ENCODE measurements at places on chromosomes 1 and 21. TPM values are rescaled to one million over a fixed set of nuclear protein-coding genes. Genes with fewer than 3 reads are reported as not detected.

- H3K4me1 ChIP-seq: no peaks in the 10 kb centered on the region
- no peaks in the 10 kb centered on the region for H3K36me3 ChIP-seq
- H3K4me3 ChIP-seq: no peak overlapping the region
- H3K27me3 ChIP-seq: no peaks in the 10 kb centered on the region
These were observed 67.3 kb upstream of the KCNJ6 start for GRCh38 chr21:37983336-37984095.

H3-3A gene
- 522 TPM for total RNA-seq

DNA sequence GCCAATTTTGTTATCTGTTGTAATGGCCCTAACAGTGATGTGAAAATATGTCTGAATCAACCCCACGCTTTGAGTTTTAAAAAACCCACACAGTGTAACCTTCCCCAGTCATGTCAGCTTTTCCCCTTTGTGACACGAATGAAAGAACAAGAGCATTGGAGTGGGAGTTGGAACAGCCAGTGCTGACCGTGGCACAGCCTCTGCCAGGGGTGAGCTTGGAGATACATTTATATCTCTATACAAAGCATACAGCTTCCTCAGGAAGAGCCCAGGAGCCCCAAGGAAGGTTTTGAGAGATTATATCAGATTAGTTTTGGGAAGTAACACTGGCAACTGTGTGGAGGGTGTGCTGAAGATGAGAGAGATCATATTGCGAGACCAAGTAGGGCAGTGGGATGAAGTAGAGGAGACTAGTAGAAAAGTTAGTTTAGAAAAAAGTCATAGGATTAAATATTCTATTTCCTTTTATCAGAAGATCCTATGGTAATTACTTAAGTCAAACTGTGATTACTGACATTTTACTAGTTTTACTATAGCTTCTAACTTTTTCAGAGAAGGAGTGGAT is 15.9 kb downstream of the LRRC8B start:
- H3K27me3 ChIP-seq: no peaks in the 10 kb centered on the region
- H3K4me3 ChIP-seq: no peak overlapping the region
- DNase-seq: no peak
- H3K4me1 ChIP-seq: no peaks in the 10 kb centered on the region
- no peak overlapping the region for H3K27ac ChIP-seq

KCNJ6 gene
- not detected for total RNA-seq

- no peak overlapping the region for H3K27ac ChIP-seq
- H3K36me3 ChIP-seq: no peaks in the 10 kb centered on the region
- DNase-seq: no peak
- H3K4me3 ChIP-seq: no peak overlapping the region
- H3K4me1 ChIP-seq: no peaks in the 10 kb centered on the region
These were observed 81.6 kb downstream of the CAMTA1 start for GRCh38 chr1:6866825-6867224.

DNA sequence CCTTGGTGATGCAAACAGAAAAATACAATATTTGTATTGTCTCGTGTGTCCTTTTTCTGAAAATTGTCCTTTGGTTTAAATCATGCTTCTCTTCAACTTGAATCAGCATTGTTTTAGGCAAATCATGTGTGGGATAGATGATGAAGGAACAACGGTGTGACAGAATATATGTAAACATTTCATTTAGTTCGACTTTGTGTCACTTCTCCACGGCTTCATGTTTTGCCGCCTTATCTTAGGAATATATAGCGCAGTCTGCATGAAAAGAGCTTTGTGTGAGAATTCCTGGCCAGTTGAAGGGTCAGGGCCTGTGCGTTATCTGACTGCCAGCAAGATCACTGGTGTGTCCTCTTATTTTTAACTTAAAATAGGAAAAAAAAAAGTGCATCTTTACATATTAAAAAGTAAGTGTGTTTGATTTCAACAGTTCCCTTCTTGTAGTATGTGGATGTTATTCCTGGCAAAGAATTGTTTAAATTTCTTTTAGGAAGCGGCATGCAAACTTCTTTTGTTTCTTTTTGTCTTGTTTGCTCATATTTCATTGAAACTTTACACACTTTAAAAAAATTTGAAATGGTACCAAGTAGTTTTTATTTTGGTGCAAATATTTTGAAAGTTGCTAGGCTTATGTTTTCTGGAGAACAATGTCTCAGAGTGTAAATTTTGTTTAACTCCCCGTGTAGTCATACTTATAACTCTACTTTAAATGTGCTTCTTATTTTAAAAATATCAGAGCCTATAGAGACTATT is 465.2 kb downstream of the USP25 start:
- H3K4me1 ChIP-seq: no peaks in the 10 kb centered on the region
- H3K27ac ChIP-seq: no peak overlapping the region
- DNase-seq: no peak
- H3K27me3 ChIP-seq: no peaks in the 10 kb centered on the region
- H3K36me3 ChIP-seq: no peaks in the 10 kb centered on the region

AIRE gene
- not detected for total RNA-seq

DNA sequence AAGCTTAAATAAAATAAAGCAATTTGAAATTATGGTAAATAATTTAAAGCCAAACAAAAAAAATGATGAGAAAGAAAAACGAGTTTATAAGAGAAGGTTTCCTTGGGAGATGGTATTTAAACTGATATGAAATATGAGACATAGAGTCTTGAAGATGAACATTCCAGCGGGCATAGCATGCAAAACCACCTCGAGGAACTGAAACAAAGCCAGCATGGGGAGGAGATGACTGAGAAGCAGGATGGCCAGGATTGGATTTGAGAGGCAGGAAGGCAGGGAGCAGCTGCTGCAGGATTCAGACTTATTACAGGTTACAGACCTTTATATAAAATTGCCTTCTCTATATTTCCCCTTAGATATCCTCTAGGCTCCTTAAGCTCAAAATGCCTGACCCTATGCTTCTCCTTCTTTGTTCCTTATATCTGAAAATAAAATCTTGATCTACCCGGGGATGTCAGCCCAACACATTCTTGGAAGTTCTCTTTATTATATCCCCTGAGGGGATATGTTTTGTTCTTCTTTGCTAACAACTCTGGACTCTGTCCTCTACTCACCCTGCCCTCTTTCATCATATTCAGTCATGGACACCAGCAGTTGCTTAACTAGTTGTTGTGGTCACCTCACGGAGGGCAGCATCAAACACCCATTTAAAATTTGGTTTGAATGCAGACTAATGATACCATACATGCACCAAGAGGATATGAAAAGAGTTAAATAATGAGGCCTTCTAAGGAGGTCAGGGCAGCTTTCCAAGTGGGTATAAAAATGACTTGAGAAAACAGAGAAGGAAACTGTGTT is 719.1 kb upstream of the B3GALT2 start:
- H3K4me1 ChIP-seq: no peaks in the 10 kb centered on the region
- H3K27me3 ChIP-seq: no peaks in the 10 kb centered on the region
- H3K27ac ChIP-seq: no peak overlapping the region
- no peaks in the 10 kb centered on the region for H3K36me3 ChIP-seq
- no peak overlapping the region for H3K4me3 ChIP-seq

CFAP74 gene
- not detected for total RNA-seq

- DNase-seq: no peak
- H3K36me3 ChIP-seq: no peaks in the 10 kb centered on the region
- H3K27me3 ChIP-seq: no peaks in the 10 kb centered on the region
These were observed 129.8 kb downstream of the ZZZ3 start for GRCh38 chr1:77552626-77553025.

- peaks cover 18% of the 10 kb centered on the region for H3K4me1 ChIP-seq
- H3K27ac ChIP-seq: no peak overlapping the region
- no peaks in the 10 kb centered on the region for H3K36me3 ChIP-seq
- DNase-seq: no peak
- peak overlapping the region; percentile 83 for H3K4me3 ChIP-seq
These were observed 687 bp upstream of the SEMA6C start for GRCh38 chr1:151147132-151147503.

GRCh38 chr1:55280731-55281130 is 65.6 kb upstream of the USP24 start:
- peaks cover 5% of the 10 kb centered on the region for H3K4me1 ChIP-seq
- H3K27ac ChIP-seq: no peak overlapping the region
- no peak overlapping the region for H3K4me3 ChIP-seq
- no peaks in the 10 kb centered on the region for H3K27me3 ChIP-seq
- no peaks in the 10 kb centered on the region for H3K36me3 ChIP-seq
- DNase-seq: no peak

POU3F1 gene
- not detected for total RNA-seq

RER1 gene
- 98.9 TPM for total RNA-seq

DNA sequence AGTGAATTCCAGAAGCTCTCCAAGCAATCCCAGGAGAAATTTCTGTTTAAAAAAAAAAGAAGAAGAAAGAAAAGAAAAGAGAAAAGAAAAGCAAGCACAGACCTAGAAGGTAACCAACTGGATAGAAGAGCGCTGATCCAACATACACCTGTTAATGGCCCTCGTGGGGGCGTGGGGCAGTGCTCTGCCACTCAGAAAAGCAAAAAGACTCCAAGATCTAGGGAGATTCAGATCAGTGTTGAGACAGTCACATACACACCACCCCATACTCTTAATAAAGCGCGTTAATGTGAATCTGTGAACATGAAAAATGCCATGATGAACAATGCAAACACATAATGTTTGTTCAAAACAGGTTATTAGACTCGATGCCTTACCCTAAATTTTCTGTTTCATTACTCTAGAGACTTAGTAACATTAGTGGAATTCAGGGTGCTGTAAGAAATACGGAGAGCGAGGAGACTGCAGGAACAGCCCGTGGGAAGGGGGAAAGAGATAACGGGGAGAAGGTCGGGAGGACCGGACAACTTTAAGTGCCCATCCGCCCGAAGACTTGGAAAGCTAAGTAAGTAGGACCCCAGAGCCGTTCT is 406 bp downstream of the NME7 start:
- no peaks in the 10 kb centered on the region for H3K27me3 ChIP-seq
- H3K4me1 ChIP-seq: peaks cover 10% of the 10 kb centered on the region
- H3K4me3 ChIP-seq: peak overlapping the region; percentile 70

GRCh38 chr1:52751589-52752483 is 25.6 kb downstream of the ZYG11B start:
- no peak overlapping the region for H3K27ac ChIP-seq
- H3K4me1 ChIP-seq: no peaks in the 10 kb centered on the region
- H3K36me3 ChIP-seq: no peaks in the 10 kb centered on the region
- no peak for DNase-seq

GRCh38 chr1:228006034-228006785 is 588 bp upstream of the WNT3A start:
- peaks cover 17% of the 10 kb centered on the region for H3K27me3 ChIP-seq
- no peak overlapping the region for H3K27ac ChIP-seq
- DNase-seq: no peak
- no peaks in the 10 kb centered on the region for H3K36me3 ChIP-seq

Data from natural killer cell (primary cell).